ENCODE measurements at places on chromosomes 12 and 14.

DNA sequence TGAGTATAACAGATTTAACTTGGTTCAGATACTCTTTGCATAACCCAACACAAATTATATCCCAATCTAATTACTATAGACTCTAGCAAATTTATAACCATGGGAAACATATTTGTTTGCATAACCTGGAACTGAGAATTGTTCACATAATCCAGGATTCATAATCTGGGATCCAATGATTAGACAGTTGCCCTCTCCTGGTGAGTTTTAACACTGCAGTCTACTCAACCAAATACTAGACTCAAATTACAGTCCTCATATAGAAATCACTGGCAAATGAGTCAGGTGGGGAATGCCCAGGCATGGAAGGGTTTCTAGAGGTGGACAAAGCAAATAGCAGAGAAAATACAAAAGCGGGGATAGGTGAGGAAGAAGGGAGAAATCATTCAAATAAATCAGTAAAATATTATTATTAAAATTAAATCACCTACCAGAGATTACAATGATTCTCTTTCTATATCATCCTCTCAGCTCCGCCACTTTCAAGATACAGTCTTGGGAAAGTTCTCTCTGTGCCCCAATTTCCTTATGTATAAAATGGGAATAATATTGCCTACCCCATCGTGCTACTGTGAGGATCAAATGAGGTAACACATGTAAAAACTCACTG, 9.4 kb downstream of the GCH1 start:
- no peak for DNase-seq

GRCh38 chr14:39232554-39233415, 930 bp upstream of the MIA2 start:
- DNase-seq = no peak

- no peak for DNase-seq
Observed at GRCh38 chr12:104669851-104670337, 213.1 kb downstream of the CHST11 start.

DNA sequence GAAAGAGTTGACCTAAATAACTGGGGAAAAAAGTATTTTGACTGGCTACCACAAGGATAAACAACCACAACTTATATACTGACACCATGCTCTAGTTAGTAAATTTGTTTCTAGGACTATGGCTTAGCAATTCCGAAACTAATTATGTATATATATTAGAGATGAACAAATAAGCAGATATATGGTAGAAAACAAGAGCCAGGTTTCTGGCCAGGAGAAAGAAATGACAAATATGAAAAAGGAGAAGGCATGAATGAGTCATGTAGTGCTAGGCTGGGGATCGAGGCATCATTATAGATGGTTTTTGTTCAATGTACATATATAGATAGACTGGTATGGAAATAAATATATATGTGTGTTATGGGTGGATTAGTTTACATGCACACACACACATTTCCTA, 5.5 kb upstream of the LRRC74A start:
- no peak for DNase-seq

DNA sequence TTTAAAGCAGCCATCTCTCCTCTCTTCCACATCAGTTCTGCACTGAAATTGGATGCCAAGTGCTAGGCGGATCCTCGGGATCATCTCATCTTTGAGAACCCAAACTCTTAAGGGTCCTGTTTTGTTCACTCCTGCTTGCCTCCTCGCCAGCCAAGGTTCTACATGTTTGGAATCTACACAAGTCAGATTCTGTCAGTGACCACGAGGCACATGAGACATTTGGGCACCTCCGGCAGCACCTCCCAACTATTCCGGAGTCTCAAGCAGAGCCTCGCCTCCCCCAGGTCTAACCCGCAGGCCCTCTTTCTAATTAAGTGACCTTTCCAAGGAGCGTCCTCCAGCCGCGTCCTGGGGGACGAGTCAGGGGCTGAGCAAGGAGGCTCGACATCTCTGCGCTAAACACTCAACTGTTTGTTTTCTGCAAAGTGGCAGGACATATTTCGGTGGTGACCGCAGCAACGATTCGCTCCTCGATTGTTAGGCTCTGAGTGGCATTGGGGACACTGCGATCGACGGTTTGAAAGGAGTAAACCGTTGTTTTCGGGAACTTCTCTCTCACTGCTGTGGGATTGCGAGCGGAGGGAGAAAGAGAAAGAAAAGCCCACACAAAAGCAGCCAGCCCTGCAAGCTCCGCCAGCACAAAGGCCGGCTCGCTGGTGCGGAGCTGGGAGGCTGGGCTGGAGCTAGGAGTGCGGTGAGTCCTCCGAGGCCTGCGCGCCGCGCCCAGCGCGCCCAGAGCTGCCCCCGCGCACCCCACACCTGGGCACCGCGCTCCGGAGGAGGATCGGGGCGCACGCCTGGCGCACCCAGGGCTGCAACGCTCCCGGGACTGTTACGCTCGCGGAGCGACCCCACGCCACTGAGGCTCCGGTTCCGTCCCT, 640 bp downstream of the ARMH4 start:
- DNase-seq = no peak

DNA sequence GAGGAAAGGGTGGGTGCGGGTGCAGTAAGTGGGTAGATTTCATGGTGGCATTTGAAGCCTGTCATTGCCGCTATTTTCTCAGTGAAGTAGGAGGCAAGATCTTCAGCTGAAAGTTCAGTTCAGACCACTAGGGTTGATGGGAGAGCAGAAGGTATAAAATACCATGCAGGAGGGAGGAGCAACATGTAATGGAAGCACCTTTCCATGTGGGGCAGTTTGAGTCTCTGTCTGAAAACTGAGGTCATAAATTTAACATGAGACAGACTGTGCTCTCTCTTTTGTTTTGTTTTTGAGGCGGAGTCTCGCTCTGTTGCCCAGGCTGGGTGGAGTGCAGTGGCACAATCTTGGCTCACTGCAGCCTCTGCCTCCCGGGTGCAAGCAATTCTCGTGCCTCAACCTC, 22.7 kb downstream of the LRRC74A start:
- DNase-seq = no peak

GRCh38 chr12:13173012-13173932, 23.3 kb upstream of the EMP1 start:
- no peak for DNase-seq

GRCh38 chr12:80059875-80060274, 39.5 kb upstream of the OTOGL start:
- no peak for DNase-seq

DNA sequence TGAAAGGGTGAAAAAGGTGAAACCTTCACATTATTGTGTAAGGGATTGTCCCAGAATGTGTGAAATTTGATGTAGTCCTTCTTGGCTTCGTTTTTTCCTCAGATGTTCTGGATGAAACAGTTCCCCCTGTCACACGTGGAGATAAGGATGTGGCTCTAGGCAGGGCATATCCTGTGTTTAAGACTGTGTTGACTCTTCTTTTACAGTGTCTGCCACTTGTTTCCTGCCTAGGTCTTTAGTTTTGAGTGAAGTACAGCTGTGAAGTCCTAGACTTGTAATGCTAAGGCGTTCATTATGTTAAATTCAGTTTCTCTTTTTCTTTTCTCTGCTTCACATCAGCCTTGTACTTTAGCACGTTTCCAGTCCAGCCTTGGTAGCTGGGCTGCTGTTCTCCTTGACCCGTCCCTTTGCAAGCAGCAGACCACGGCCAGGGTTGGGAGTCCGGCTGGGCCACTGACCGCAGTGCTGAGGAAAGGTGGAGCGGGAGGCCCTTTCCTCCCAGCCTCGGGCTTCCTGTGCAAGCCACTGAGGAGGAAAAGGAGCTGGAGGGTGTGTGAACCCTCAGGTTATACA, 59.1 kb downstream of the RASSF3 start:
- no peak for DNase-seq

DNA sequence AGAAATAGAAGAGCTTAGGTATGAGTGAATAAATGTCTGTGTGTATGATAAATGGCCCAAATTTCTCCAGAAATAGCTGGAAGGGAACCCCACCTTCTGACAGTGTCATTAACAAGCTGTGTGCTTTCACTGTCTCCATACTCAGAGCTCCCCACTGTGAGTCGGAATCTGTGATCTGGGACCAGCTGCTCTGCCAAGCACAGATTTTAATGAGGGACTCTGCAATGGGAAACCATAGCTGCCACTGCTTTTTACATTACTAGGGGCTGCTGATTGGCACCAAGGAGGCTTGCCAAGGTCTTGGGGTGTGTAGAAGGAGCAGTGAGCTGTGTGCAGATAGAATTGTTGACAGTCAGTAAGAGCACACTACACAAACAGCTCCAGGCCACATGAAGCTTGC, 244.2 kb upstream of the CCDC196 start:
- no peak for DNase-seq

DNA sequence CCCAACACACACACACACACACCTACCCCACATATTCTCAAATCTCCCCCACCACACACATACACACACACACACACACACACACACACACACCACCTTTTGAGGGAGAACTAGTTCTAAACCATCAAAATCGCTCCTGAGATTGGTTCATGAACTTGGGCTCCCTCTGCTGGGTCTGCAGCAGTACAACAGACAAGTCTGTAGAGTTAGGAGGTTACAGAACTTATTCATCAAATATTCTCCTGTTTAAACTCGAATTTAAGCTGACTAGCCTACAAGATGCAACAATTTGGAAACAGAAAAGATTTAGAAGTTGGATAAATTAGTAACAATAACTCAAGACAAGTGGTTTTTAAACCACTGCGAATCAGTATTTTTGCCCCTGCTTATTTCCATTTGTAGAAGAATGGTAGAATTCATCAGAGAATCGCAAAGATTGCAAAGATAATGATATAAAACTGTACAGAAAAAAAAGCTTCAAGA, 136.4 kb upstream of the USP15 start:
- peak; percentile 11 for DNase-seq

- DNase-seq = no peak
Observed at GRCh38 chr12:93981411-93981810, 167.0 kb upstream of the PLXNC1 start.

Data from activated T-cell treated with anti-CD3 and anti-CD28 coated beads for 1 hour (primary cell).